NCI-H1436 (cell line): ENCODE measurements at places on chromosomes 7 and 10.

GRCh38 chr10:51214207-51215196, 140.2 kb downstream of the PRKG1 start:
- DNase-seq, result no peak

DNA sequence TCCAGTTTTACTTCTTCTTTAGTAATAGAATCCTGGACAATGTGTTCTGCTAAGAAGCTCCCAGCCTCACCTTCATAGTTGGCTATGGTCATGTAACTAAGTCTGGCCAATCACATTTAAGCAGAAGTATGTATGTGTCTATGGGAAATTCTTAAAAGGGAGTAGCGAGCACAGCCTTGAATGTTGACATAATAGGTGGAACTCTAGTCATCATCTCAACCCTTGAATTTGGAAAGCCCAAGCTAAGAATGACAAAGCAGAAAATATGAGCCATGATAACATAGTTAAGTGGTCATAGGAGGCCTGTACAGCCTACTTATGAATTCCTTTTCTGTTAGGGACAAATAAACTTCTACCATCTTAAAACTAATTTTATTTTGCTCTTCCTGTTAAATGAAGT, 134.1 kb downstream of the MAGI2 start:
- DNase-seq, result no peak

DNA sequence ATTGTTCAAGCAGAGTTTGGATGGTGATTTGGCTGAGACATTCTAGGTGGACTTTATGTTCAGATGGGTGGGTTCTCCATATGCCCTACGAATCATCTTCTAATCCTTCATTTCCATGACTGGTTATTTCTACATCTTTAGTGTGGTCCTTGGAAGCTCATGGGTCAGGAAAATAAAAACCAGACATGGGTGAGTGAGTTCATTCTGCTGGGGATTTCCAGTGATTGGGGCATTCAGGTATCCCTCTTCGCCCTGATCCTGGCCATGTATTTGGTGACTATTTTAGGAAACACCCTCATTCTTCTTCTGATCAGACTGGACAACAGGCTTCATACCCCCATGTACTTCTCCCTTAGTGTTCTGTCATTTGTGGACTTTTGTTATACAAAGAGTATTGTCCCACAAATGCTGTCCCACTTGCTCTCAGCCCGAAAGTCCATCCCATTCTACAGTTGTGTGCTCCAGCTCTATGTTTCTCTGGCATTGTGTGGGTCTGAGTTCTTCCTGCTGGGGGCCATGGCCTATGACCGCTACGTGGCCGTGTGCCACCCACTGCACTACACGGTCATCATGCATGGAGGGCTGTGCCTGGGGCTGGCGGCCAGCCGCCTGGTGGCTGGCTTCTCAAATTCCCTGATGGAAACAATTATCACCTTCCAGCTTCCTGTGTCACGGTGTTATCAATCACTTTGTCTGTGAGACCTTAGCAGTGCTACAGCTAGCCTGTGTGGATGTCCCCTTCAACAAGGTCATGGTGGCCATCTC, 19.2 kb upstream of the OR6B1 start:
- DNase-seq, result no peak

- DNase-seq, result no peak
These were observed 16.2 kb upstream of the AGK start for GRCh38 chr7:141534757-141535737.

- DNase-seq, result no peak
These were observed 17.3 kb upstream of the NRBF2 start for GRCh38 chr10:63115732-63116383.

DNA sequence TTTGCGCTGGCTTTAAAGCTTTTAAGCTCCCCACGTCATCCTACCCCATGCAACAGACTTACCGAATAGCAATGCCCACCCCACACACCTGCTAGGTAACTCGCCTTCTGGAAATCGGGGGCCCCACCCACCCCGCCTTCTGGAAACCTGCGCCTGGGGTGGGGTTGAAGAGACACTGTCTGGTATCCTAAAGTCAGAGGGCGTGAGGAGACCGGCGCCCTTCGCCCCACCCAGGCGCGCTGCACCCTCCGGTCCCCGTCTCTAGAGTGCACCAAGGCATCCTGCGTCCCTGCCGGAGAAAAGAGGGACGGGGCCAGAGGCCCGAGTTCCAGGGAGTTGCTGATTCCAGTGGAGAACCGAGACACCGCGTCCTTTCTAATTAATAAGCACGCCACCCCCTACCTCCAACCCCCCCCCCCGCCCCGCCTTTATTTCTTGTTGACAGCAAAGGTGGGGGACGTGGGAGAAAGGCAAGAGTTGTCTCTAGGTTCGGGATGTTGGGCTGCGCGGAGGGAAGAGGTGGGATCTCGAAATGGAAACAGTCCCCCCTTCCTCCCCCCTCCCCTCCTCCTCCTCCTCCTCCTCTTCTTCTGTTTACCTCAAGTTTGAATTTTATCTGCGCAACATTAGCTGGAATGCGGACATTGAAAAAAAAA, 220.9 kb upstream of the MKLN1 start:
- no peak for DNase-seq

GRCh38 chr7:117531595-117532244, 51.9 kb downstream of the CFTR start:
- no peak for DNase-seq

DNA sequence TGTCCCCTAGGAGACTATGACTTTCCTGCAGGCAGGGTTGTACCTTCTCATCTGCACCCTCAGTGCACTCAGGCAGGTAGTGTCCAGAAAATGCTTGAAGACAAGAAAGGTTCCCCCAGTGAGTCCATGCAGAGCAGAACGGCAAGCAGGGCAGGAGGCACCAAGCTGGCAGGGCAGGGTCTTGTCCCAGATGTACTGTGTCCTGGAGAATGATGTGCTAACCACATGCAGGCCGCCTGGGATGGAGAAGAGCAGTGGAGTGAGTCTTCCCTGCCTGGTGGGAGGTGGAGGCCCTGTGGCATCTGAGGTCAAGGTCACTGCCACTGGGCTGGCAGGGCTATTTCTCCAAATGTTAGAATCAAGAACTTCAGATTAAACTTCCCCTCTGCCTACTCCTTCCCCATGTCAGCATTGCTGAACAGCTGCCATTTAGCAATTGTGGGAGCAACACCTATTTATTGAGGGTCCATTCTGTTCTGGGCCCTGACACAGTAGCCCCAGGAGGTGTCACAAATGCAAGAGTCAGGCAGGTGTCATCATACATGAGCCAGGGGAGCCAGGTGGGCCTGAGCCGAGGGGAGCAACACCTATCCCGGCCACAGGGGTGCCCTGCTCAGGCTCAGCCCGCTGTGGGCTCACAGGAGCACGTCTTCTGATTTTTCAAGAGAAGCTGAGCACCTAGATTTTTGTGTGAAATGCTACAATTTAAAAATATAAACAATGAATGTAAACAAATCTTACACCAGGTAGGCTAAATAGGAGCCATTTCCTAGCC, 34.1 kb downstream of the PTPRE start:
- no peak for DNase-seq

DNA sequence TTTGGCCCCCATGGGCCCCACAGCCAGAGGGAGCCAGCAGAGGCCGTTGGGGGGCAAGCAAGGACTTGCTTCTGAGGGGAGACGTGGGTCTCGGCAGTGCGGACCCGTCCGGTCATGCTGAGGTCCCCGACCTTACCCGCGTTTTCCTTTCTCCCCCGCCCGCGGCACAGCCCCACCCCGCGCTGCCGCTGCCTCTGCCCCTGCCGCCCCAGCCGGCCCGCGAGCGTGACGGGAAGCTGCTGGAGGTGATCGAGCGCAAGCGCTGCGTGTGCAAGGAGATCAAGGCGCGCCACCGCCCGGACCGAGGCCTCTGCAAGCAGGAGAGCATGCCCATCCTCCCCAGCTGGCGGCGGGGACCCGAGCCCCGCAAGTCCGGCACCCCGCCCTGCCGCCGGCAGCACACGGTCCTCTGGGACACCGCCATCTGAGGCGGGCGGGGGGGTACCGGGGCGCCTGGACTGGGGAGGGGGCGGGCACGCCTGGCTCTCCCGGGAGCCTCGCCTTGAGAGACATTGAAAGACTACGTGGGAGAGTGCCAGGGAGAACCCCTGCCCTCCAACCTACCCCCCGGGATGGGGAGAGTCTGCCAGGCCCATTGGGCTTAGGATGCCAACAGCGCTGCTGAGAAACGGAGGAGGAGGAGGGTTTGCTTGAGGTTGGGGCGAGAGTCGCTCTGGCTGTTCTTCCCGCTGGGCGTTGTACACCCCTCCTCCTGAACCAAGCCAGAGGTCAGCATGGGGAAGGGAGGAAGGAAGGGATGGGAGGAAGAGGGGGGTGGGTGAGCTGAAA, 9.9 kb downstream of the NYAP1 start:
- no peak for DNase-seq

DNA sequence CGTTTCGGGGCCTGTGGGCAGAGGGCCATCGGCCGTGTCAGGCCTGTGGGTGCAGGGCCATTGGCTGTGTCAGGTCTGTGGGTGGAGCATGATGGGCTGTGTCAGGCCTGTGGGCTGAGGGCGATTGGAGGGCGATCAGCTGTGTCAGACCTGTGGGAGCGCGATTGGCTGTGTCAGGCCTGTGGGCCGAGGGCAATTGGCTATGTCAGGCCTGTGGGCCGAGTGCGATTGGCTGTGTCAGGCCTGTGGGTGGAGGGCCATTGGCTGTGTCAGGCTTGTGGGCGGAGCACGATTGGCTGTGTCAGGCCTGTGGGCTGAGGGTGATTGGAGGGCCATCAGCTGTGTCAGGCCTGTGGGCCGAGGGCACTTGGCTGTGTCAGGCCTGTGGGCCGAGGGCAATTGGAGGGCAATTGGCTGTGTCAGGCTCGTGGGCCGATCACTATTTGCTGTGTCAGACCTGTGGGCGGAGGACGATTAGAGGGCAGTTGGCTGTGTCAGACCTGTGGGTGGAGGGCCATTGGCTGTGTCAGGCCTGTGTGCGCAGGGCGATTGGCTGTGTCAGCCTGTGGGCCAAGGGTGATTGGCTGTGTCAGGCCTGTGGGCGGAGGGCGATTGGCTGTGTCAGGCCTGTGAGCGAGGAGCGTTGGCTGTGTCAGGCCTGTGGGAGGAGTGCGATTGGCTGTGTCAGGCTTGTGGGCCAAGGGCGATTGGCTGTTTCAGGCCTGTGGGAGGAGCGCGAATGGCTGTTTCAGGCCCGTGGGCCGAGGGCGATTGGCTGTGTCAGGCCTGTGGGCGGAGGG, 54.1 kb downstream of the DYNC2I1 start:
- DNase-seq, result no peak

GRCh38 chr7:37342688-37343471, 105.8 kb downstream of the ELMO1 start:
- no peak for DNase-seq

- DNase-seq, result peak; percentile 82
These were observed at the start of gene TECPR1 for GRCh38 chr7:98251601-98252424. TECPR1 (minus strand) TSS chr7:98252232; CDS start chr7:98246146, 6,086 bp downstream.

DNA sequence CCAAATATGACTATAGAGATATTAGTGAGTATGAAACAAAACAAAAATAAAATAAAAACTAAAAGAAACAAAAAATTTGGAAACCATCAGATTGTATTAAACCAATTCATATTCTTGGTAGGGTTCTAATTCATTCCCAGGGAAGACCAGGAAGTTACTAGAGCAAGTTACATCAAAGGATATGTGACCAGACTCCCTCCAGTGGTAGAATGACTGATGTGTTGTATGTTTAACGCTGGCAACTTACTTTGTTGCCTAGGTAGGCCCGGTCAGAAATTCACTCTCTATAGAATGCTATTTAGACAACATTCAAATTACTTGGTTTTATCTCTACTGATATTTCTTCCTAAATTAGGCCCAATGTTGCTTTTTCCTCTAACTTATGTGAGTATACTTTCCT, 5.2 kb downstream of the PHYHIPL start:
- DNase-seq, result peak; percentile 4

- no peak for DNase-seq
These were observed 39.1 kb upstream of the TMEM236 start for GRCh38 chr10:17712717-17713471.

GRCh38 chr7:43111630-43112458, 603 bp upstream of the HECW1 start:
- no peak for DNase-seq

- DNase-seq, result no peak
These were observed 113.4 kb downstream of the SRI start for GRCh38 chr7:88106434-88106833.

GRCh38 chr10:86284355-86285105, 82.1 kb downstream of the GRID1 start:
- no peak for DNase-seq
